ENCODE measurements at places on chromosomes 6 and 20. TPM values are rescaled to one million over a fixed set of nuclear protein-coding genes. Genes with fewer than 3 reads are reported as not detected.

- no peak for DNase-seq
Measured at GRCh38 chr6:31007694-31008093, 2.6 kb upstream of the MUC22 start.

DNA sequence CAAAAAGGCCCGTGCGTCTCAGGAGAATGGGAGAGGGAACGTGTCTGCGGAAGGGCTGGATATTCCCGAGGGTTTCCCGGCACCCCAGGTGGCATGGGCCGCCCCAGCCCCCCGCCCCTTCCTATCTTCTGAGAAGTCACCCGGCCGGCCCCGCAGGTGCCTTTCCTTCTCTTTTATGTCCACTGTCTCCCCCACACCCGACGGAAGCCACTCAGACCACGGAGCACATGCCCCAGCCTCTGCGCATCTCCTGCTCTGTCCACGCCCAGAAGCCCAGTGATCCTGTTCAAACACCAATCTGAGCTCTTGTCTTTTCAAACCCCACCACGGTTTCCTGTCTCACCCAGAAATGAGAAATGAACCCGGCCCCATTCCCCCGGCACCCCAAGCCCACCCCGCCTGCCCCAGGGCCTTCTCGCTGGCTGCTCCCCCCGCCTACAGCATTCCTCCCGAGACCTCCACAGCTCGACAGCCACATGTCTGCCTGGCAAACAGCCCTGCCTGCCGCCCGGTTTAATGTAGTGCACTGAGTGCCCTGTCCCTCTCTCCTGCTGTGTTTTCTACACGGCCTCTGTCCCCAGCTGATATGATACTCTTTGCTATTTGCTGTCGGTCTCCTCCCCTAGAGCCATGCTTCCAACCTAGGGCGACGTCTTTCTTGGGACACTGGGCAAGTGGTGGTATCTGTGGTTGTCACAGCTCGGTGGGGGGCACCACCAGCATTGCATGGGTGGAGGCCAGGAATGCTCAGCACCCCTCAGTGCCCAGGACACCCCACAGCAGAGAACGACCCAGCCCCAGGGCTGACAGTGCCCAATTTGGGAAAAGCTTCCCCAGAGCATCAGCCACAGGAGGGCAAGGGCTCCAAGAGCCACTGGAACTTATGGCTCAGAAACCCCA, 182.7 kb downstream of the TAF4 start:
- DNase-seq, result no peak

DNA sequence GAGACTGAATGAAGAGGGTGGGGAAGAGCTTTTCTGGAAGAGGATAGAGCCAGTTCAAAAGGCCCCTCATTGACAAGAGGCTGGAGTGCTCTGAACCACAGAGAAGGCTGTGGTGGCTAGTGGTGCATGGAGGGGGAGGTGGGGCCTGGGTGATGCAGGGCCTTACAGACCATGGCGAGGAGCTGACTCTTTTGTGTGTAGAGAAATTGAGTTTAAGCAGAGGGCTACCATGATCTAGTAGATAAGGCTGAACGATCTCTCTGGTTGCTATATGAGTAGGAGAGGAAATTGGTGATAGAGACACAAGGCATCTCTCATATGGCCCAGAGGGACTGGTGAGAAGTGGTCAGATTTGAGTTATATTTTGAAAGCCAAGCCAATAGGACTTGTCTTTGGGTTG, 137.6 kb downstream of the UST start:
- peak; percentile 59 for DNase-seq

GRCh38 chr6:81003156-81003555, 749.3 kb downstream of the TENT5A start:
- no peak for DNase-seq

DNA sequence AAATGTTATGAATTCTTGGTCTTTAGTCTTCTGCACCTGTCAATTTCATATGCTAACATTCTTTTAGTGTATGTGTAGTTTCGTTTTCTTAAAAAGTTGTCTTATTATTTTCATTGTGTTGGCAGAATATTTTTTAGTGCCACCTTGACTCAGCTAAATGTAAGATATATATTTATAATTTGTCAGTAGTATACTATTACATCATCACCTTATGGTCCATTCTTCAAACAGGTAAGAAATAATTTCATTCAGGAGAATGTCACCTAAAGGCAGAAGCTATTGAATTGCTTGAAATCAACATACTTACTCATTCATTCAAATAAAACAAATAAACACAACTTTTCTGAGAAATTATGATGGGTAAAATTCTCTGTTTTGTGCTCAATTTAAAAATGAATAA, 3.5 kb upstream of the STXBP5 start:
- DNase-seq, result no peak

DNA sequence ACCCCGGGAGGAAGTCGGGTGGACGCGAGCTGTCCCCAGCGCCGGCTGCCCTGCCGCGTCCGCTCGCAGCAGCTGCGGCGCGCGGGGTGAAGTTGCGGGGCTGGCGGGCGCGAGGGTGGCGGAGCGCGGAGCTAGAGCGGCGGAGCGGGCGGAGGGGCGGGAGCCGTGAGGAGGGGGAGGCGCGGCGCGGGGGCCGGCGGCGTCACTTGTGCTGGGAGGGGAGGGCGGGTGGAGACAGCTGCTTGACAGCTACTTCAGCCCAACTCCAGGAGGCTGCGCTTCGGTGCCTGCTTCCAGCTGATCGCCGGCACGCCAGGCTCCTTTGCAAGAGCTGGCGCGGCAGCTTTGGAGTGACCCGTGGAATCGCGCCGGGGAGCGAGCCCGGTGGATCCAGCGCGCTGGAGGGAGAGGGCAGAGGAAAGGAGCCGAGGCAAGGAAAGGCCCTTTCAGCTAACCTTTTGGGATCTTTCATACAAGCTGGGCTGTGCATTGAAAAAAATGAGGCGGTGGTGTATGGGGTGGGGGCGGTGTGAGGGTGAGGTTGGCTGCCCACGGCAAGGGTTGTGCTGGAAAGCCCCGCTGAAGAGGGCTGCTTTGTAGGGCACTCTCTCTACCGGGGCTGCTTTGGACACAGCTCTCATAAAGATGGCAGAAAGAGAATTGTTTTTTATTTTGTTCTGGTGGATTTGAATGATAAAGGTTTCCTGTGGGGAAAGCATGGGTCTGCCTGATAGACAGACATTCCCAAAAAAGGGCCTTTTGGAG, 24.6 kb downstream of the RIPOR2 start:
- no peak for DNase-seq

DNA sequence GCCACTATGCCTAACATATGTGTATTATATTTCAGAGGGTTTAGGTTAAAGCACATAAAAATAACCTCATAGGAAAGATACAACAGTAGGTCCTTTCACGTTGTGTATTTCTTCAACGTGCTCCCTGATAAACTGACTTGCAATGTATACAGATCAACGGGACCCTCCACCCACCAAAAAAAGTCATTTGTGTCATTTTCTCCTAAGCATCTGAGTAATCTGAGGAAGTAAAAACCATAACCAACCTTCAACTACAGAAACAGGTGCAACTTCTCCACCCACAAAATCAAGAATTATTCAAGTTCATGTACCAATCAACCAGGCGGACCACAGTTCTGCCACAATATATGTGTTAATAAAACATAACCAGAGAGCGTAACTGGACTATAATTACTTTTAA, 54.9 kb upstream of the NHSL1 start:
- no peak for DNase-seq

GRCh38 chr20:42705550-42705949, 484.2 kb downstream of the PTPRT start:
- no peak for DNase-seq

DNA sequence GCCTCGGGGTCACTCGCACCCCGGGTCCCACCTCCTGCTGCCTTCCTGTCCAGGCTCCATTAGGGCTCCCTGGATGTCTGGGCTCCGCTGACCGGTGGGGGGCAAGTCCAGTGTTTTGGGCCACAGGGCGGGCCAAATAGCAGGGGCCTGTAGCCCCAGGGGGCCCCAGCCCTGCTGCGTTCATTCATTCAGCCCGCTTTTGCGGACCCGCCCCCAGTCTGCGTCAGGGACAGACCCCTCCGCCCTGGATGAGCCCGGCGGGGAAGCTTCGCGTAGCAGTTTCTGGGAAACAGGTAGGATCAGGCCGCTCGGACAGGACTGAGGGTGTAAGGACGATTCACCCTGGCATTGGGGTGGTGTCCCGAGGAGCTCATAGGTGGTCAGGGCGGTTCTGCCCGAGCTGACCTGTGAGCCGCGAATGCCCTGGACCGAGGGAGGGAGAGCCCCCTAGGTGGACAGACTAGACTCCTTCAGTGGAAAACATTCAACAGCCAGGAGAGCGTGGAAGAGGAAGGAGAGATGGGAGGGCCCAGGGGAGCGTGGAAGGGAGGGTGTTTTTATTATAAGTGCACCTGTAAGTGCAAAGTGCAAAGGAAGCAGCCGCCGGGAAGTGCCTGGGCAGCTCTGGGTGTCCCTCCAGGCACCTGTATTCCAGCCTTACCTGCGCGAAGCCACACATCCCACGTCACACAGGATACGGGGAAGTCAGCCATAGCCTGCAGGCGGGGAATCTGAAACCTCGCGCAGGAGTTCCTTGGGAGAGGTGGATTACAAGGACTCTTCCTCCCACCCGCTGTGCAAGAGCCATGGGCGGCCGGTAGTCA, 662 bp downstream of the ENTPD6 start:
- no peak for DNase-seq

DNA sequence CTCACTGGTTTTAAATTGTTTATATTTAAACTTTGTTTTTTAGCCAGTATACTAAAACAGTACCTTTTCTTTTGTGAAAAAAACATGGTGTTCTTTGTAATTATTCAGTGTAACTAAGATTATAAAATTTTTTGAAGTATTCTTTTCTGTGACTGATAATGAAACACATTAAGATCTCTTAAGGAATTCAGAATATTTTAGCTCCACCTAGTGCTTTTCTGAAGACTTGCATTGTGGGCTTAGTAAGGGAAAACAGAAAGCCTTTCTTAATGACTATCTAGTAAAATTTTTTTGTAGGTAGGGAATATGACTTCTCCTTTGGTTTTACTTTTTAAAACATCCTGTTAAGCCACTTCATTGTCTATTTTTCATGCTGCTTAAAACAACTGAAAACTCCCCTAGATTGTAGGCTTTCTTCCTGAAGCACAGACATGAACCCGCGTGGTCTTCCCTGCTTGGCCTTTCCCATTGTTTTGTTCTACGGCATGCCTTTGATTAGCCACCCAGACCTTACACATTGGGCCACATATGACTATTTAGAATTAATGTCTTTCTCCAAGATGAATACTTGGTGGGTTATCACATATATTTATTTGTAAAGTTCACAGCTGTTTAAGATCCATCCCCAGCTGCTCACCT, 72.1 kb downstream of the AFDN start:
- DNase-seq, result peak; percentile 24

- DNase-seq, result peak; percentile 93
Measured at GRCh38 chr6:73523434-73524123, 2.7 kb upstream of the EEF1A1 start.

GRCh38 chr6:100112855-100113508, 119.0 kb upstream of the MCHR2 start:
- no peak for DNase-seq

DNA sequence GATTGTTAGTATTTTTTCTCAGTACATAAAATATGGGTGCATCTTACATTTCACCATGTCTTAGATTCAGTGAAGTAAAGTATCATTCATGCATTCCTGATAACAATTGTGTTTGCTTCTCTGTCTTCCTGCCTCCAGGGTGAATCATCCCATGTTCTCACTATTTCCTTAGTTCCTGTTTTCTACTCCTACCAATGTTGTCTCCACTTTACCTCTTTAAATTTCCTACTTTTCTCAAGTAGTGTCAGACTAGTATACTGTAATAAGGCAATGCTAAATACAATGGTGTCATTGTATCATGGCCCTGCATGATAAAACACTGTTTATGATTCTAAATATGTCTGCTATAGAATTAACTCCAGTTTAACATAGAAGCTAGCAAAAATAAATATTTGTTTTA, 37.4 kb upstream of the GABRR1 start:
- no peak for DNase-seq

DNA sequence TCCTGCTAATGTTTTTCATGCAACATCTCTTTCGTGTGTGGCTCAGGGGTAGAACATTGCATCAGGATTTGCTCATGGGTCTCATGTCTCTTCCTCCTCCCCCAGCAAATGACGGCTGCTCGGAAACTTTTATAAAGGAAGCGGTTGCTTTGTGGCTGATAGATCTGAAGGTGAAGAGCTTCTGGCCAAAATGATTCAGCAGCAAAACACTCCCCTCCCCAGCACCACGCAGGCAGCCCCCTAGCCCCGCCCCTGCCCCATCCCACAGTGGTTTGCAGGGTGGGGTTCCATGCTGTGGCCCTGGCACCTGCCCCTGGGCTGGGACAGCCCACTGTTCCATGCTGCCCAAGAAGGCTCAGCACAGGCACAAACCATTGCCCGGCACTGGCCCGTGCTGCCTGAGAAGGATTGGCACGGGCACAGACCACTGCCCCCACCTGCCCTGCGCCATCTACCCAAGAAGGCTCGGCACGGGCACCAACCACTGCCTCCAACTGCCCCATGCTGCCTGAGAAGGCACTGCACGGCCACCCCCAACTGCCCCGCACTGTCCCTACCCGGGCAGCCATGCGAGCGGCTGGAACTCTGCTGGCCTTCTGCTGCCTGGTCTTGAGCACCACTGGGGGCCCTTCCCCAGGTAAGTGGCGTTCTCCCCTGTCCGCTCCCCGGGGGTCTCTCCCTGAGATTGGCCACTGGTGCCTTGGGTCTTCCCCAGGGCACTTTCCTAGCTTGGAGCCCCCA, at the start of gene CST7:
TSS of gene CST7 (plus strand) at position 331 of the 741 bp plus-strand sequence. CDS start at position 568, 237 bp downstream.
- DNase-seq, result no peak

- DNase-seq, result peak; percentile 91
Measured at GRCh38 chr6:3157131-3157933, at the start of gene TUBB2A. TUBB2A (minus strand) TSS chr6:3157544; CDS start chr6:3157463, 81 bp downstream.

- DNase-seq, result no peak
Measured at GRCh38 chr6:80537118-80537972, 430.9 kb downstream of the BCKDHB start.

- no peak for DNase-seq
Measured at GRCh38 chr6:122736616-122737015, 42.9 kb upstream of the FABP7 start.

- no peak for DNase-seq
Measured at GRCh38 chr20:58223358-58223941, 5.0 kb downstream of the ANKRD60 start.

DNA sequence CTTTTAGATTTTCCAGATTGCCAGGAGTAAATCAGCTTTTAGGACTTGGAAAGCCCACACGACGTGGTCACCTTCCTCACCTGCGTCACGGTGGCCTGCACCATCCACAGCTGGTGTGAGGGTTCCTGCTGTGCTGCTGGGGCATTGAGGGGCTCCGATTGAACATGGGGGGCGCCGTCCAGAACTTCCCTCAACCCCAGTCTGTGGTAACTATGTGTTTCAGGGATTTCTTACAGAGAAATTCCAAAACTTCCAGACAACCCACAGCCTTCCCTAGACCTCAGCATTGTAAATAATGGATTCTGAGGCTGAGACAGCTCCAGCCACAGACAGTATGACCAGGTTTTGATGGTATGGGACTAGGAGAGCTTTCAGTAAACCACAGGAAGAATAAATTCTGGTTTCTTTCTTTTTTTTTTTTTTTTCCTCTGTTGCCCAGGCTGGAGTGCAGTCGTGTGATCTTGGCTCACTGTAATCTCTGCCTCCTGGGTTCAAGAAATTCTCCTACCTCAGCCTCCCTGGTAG, 46.7 kb upstream of the IRF4 start:
- no peak for DNase-seq

Gene TSBP1
- not detected for total RNA-seq

Gene POPDC3
- not detected for total RNA-seq

Gene SIRPB1
- 1.3 TPM for total RNA-seq

Gene CLDN20
- not detected for total RNA-seq

Gene C20orf141
- not detected for total RNA-seq

Gene CST3
- 1.0 TPM for total RNA-seq

Gene ACTR5
- total RNA-seq, result 15.4 TPM
